NCI-H510A treated with DMSO at 0.1 percent for 48 hours (cell line): ENCODE measurements at places on chromosomes 5 and 9.

DNA sequence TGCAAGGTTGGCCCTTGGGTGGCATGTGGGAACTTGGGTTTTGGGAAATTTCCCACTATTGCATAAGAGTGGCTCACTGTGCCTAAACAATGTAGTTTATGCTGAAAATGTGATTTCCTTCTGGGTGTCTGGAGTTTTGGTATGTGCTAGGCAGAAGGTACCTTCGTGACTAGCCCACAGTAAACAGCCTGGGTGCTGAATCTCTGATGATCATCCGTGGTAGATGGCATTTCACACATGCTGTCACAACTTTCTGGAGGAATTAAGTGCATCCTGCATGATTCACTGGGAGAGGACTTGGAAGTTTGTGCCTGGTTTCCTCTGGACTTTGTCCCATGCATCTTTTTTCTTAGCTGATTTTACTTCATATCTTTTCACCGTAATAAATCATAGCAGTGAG, 64.5 kb downstream of the LNPEP start:
- DNase-seq: no peak

- no peak for DNase-seq
Observed at GRCh38 chr5:163330723-163331668, 106.4 kb upstream of the CCNG1 start.

GRCh38 chr9:70011366-70011765, 32.3 kb upstream of the MAMDC2 start:
- DNase-seq: no peak

- no peak for DNase-seq
Observed at GRCh38 chr9:117145811-117146490, 268.9 kb downstream of the ASTN2 start.

DNA sequence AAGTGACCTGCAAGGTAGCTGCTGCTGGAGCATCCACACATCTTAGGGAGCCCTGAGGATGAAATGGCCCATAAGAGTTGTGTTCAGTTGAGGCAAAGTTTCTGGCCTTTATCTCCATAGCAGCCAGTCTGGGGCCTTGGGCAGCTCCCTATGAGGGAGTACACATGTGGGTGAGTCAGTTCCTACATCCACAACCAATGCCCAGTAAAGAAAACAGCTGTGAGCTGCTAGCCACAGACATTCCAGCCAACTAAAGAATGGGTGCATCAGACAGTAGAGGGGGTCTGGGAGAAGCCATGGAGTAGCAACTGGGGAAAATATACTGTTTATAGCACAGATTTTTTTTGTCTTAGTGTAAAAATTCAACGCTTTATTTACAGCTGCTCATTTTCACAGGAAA, 720.7 kb downstream of the TLE1 start:
- DNase-seq: no peak

DNA sequence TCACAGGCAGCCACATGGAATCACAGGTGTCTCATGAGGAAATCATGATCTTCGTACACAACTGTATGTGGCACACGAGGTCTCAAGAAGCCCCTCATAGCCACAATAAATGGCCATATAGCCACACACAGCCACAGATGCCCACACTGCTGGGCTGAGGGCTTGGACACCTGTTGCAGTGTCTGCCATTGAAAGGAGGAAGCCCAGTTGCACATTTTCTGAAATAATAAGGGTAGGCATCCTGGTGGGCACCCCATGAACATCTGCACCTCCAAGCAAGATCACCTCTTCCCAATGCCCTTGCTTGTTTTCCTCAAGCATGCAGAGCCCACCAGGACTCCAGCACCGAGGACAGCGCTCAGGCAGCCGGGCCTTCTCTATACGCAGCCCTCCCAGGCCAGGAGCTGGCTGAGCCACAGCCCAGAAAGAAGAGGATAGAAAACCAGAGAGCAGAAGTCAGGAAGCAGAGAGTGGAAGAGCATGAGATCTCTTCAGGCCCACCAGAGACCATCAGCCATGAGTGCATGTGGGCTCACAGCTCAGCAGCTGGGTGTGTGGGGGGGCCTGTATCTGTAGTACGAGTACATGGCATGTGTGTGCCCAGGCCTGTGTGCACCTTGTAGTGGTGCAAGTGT, 1.0 kb upstream of the ACSL6 start:
- no peak for DNase-seq

DNA sequence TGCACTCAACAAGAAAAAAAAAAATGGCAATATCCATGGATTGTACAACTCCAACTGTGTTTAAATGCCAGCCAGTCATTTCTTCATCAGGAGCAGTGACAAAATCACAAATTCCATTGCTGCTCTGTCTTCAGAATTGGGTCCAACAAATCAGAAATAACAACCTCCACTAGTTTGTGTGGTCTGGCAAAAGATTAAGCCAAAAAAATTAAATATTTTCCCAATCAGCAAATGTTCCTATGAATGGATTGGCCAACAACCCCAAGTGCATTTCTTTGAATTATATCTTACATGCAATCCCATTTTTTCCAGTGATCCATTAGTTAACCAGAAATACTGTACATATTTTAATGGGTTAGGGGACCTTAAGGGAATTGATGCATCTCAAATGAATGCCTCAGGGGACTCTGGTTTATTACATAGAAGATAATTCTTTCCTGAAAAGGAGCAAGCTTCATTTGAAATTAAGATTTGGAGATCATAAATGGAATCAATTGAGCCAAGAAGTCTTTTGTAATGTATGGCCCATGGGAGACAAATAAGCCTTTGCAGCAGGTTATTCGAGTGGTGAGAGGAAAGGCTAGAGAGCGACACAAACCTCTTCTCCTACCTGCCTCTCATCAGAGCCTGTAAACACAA, 131.8 kb downstream of the TLE1 start:
- no peak for DNase-seq

GRCh38 chr5:9067154-9067553, 478.7 kb downstream of the SEMA5A start:
- DNase-seq: no peak

DNA sequence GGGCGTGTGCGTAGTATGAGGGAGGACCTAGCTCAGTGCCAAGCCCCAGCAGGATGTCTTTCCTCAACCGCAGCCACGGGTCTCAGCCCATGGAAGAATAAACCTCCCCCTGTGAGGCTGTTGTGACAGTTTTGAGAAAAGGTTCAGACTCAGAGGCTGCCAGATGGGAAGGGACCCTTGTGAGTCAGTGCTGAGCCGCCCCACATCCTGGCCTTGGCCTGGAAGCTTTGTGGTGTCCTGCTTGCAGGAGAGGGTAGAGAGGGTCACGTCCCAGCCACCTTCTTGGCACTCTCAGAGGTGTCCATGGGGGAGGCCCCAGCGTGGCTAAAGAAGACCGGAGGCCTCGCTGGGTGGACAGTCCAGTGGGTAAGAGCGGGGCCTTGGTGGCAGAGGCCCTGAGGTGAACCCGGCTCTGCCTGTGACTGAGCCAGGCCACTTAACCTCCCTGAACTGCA, 2.8 kb downstream of the GRHPR start:
- no peak for DNase-seq

DNA sequence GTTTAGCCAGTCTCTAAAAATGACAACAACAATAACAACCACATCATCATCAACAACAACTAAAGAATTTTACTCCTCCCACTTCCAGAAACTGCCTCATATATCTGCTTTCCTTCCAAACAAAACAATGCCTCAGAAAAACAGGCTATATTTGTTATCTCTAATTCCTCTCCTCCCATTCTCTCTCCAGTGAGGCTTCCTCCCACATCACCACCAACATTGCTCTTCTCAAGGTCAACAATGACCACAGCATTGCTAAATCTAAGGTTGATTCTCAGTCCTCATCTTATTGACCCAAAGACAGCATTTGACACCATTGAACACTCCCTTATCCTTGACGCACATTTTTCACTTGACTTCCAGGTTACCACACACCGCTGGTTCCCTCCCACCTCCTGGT, 38.1 kb upstream of the PRUNE2 start:
- DNase-seq: no peak

GRCh38 chr5:38806775-38807258, 39.0 kb upstream of the OSMR start:
- DNase-seq: no peak

- no peak for DNase-seq
Observed at GRCh38 chr5:138364576-138364975, 12.1 kb downstream of the KDM3B start.

DNA sequence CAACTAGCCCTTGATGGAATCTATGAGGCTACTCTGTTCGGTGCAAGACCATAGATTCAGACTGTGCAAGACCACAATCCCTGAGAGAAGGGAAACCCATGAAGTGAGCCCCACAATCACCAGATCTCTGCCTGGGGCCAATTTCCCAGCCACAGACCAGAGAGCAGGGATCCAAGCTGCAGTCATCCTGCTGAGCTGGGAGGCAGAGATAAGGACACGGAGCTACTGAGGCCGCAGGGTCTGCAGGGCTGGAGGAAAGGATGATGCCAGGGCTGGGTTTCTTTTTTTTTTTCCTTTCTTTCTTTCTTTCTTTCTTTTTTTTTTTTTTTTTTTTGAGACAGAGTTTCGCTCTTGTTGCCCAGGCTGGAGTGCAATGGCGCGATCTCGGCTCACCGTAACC, 47.7 kb upstream of the FUBP3 start:
- DNase-seq: no peak

DNA sequence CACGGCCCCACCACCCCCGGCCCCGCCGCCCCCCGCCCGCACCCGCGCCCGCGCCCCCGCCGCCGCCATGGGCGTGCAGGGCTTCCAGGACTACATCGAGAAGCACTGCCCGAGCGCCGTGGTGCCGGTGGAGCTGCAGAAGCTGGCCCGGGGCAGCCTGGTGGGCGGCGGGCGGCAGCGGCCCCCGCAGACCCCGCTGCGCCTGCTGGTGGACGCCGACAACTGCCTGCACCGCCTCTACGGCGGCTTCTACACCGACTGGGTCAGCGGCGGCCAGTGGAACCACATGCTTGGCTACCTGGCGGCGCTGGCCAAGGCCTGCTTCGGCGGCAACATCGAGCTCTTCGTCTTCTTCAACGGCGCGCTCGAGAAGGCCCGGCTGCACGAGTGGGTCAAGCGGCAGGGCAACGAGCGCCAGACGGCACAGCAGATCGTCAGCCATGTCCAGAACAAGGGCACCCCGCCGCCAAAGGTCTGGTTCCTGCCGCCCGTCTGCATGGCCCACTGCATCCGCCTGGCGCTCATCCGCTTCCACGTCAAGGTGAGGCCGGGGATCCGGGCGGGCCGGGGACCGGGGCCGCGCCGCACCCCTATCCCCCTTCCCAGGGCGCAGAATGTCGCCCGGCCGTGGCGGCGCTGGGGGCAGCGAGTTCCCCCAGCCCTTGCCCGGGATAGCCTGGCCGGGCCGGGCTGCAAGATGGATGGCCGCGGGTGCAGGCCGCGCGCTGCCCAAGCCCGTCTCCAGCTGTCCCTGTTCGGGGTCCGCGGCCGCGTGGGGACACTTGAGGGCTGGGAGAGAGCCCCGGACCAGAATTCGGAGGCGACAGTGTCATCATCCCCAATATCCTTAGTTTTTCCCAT, 594 bp downstream of the FAM120A start:
- no peak for DNase-seq

DNA sequence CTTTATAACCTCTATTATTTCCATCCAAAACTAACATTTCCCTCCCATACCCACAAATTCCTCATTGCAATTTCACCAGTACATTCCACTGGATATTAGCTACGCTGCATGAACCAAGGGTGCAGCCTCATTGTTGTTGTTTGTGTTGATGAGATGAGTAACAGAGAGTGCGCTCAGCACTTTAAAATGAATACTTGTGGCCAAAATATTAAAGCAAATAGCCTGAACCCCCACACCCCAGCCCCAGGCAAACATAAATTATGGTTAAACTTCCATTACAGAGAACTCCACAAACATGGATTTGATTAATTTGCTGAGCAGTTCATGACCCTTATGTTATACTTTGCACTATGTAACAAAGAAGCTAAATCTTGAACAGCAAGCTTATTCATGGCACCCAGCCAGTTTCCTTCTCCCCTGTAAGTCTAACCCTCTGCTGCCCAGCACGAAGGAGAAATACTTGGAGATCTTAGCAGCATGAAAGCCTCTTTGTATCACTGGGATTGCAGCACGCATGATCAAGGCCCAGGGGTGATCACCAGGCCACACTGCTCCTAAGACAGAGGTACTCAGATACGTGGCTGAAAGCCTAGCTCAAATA, 205.0 kb downstream of the DOCK8 start:
- no peak for DNase-seq

DNA sequence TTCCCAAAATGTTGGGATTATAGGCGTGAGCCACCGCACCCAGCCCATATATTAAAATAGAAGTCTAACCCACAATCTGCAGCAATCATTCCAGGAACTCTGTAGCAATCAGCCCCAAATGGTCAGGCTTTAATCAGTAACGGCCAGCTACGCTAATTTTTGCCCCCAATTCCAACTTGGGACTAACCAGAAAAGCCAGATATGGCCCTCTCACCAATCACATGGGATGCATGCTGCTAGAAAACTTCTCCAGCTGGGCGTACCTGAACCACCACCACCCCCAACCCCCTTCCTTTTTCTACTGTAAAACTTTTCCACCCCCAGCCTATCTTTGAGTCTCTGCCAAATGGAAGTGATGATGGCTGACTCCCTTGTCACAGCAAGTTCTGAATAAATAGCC, 4.1 kb downstream of the SUSD1 start:
- DNase-seq: no peak

DNA sequence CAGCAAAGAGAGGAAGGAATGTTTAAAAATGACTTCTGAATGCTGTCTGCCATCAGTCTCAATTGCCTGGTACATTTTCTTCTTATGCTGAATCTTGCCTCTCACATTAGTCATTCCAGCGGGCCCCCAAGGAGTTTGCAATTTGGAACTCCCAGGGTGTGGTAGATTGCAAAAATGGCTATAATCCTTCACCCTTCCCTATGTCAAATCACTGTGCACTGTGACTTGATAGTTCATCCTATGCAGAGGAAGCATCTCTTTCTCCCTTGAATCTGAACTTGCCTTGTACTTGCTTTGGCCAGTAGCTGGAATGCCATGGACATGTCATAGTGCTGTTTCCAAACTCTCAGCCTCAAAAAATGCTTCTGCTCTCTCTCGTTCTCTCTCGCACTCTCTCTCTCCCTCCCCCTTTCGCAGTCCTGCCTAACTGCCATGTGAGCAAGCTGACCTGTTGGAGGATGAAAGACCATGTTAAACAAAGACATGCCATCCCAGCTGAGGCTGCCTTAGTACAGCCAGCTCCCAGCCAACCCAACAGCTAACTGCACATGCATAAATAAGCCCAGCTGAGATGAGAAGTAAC, 284.0 kb upstream of the TLE4 start:
- DNase-seq: no peak

- DNase-seq: no peak
Observed at GRCh38 chr5:131206772-131207171, 36.0 kb downstream of the LYRM7 start.

DNA sequence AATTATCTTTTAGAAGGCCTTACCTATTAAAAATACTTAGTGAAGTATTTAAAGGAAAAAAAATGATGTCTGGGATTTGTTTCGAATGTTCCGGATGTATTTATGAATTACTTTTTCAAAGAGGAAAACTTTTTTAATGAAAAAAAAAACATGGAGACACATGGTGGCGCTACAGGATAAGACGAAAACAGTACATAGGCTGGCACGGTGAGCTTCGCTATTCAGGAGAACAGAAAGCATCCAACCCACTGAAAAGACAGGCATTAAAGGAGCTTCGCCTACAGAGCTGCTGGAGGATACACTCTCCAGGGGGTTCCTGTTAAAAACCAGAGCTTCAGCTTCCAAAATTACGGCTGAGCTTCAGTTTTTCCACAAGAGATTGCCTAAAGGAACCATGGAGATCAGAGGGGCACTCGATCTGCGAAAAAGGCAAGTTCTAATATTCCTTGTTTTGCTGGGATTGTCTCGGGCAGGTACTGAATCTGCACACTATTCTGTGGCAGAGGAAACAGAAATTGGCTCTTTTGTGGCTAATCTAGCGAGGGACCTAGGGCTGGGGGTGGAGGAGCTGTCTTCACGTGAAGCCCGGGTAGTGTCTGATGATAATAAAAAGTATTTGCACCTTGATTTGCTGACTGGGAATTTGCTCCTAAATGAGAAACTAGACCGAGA, at the start of gene PCDHB14:
TSS of gene PCDHB14 (plus strand) at position 232 of the 672 bp plus-strand sequence. CDS start at position 395, 163 bp downstream.
- no peak for DNase-seq
